GM12878 (cell line): ENCODE measurements at places on chromosomes 3 and 15. TPM values are rescaled to one million over a fixed set of nuclear protein-coding genes. Genes with fewer than 3 reads are reported as not detected.

PROK2 gene
- not detected in 2 replicates for total RNA-seq

ST8SIA2 gene
- total RNA-seq, result not detected in 2 replicates

KLHL40 gene
- not detected in 2 replicates for total RNA-seq

CCNB2 gene
- 74.1 and 76.6 TPM in 2 replicates for total RNA-seq

GRCh38 chr3:185473290-185473815 lies 25.5 kb downstream of the TMEM41A start:
- no peak for DNase-seq

DNA sequence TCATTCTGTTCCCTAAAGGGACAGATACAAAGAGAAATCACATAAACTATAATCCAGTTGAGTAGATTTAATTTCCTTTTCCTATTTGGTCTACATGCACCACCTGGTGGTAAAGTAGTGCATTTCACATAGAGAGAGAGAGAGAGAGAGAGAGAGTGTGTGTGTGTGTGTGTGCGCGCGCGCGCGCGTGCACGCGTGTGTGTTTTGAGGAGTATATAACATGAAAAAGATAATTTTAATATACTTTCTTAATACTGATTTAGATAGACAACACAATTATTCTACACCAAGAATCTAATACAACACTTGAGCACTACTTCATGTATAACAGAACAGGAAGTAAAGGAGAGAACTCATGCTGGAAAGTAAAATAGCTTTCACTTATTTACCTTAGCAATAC lies 1.1 kb upstream of the FGF7 start:
- DNase-seq, result peak; percentile 12

GRCh38 chr3:16349986-16350596 lies 85.1 kb downstream of the OXNAD1 start:
- DNase-seq, result no peak

DNA sequence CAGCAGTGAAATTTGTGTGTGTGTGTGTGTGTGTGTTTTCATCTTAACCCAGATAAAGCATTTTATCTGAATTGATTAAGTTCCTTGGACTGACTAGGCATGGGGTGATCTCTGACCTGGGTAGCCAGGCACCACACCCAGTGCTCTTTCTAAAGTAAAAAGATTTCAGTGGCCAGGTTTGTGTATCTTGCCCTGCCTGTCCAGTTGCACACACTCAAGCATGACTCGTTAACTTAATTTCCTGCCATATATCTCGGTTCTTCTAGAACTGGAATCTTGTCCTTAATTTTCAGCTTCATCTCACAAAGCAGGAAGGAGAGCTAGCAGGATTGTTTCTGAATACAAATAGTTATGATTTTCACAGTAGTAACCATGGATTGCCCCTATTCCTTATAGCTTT lies 17.0 kb downstream of the TM4SF18 start:
- no peak for DNase-seq

- DNase-seq, result no peak
These were observed 89.8 kb downstream of the KLHL25 start for GRCh38 chr15:85704720-85705429.
